ENCODE measurements at places on chromosomes 2 and 18. TPM values are rescaled to one million over a fixed set of nuclear protein-coding genes. Genes with fewer than 3 reads are reported as not detected.

CABYR gene
- 15.4 TPM for total RNA-seq

HOXD12 gene
- total RNA-seq = not detected

CSRNP3 gene
- total RNA-seq = not detected

ITGB6 gene
- total RNA-seq = 0.58 TPM

NUP35 gene
- 30.1 TPM for total RNA-seq

KLHL14 gene
- not detected for total RNA-seq

OBSL1 gene
- total RNA-seq = 23.3 TPM

VIL1 gene
- 0.20 TPM for total RNA-seq

C2orf15 gene
- total RNA-seq = 1.0 TPM

ACVR1C gene
- not detected for total RNA-seq

ZNF892 gene
- 0.25 TPM for total RNA-seq

SLC9A4 gene
- not detected for total RNA-seq

PRADC1 gene
- total RNA-seq = 25.3 TPM

ZNF407 gene
- 2.1 TPM for total RNA-seq

LINC00305 gene
- not detected for total RNA-seq

C2orf66 gene
- 0.14 TPM for total RNA-seq

CHRNA1 gene
- total RNA-seq = not detected

LYG1 gene
- total RNA-seq = 1.5 TPM

FIGLA gene
- total RNA-seq = not detected

WDR35 gene
- 14.5 TPM for total RNA-seq

HOXD13 gene
- 0.27 TPM for total RNA-seq

POTEE gene
- total RNA-seq = 0.04 TPM

PSMA8 gene
- total RNA-seq = not detected

SAG gene
- not detected for total RNA-seq

SCN2A gene
- not detected for total RNA-seq

SLC14A1 gene
- total RNA-seq = not detected

HOXD11 gene
- 5.8 TPM for total RNA-seq

GALNT14 gene
- total RNA-seq = 47.8 TPM

AFF3 gene
- total RNA-seq = not detected

KRTCAP3 gene
- total RNA-seq = not detected

SPEG gene
- total RNA-seq = 10.4 TPM

CHAC2 gene
- 11.9 TPM for total RNA-seq

GPR45 gene
- not detected for total RNA-seq

NGEF gene
- 20.3 TPM for total RNA-seq

ALKAL2 gene
- not detected for total RNA-seq

IL36RN gene
- 0.21 TPM for total RNA-seq

TTC31 gene
- total RNA-seq = 15.7 TPM

TMEM200C gene
- not detected for total RNA-seq

CAB39 gene
- total RNA-seq = 54.2 TPM

MATN3 gene
- 10.6 TPM for total RNA-seq

Data from A549 treated with Mapracorat at 1 μM for 4 hours (cell line).